NCI-H1694 treated with DMSO at 0.1 percent for 48 hours (cell line): ENCODE measurements at places on chromosomes 3 and 15.
A peak's percentile ranks its signal among the peaks of the same experiment; 100 is the strongest.

- no peak for DNase-seq
These were observed 2.1 kb upstream of the PLSCR1 start for GRCh38 chr3:146546366-146546965.

DNA sequence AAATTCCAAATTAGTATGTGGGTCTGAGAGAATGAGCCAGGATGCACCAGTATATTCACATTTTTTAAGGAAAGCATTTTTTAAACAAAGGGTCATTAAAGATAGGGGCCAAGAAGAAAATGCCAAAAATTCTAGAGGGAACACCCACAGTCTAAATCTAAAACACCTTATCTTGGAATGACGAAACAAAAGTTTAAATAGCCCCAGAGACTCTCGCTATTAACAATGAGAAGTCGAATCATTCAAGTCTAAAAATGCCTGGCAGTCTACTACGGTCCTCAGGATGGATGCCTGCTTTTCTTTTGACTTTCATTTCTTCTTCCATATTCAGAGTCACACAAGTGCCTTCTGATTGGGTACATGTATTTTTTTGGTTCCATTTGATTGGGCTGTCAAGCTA lies 66.3 kb downstream of the SSUH2 start:
- DNase-seq: no peak

DNA sequence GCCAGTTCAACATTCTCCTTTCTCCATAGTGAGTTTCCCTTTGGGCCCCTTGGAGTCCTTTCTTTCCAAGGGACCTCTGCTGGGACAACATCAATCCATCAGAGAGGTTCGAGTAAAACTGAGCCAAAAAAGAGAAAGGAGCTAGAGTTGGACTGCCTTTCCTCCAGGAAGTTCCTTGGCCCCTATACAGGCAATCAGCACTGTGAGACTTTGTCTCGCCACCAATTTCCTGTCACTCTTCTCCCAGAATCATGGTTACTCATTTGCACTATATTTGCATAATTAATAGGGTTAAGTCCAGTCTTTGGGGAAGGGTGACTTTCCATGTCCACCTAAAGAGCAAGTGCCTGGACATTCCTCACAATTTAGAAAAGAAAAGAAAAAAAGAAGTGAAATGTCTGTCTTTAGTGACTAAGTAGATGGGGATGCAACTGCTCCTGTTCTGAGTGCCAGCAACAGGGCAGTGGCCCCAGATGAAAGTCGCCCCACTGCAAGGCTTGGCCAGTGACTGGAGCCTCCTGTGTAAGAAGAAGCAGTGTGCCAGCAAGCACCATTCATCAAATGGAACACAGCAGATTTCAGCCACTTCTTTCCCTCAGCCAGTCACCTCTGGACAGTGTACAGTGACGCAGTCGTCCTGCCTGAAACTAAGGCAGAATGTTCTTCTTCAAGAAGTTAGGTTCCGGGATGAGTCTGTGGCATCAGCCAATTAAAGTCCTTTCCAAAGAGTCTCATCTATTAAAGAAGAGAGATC lies 91.6 kb downstream of the FSIP1 start:
- DNase-seq: no peak

DNA sequence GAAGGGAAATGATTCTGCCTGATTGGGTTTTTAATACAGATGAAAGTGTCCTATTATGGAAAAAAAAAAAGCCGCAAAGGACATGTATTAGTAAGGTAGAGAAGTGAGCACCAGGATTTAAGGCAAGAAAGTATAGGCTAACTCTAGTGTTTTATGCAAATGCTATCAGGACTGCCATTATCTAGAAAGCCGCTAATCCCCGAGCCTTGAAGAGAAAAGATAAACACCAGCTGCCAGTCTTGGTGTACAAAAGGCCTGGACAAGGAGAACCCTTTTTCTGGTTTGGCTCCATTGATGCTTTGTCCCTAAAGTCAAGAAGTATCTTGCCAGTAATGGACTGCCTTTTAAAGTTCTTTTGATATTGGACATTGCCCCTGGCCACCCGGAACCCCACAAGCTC lies 8.6 kb upstream of the TRIM59 start:
- DNase-seq: no peak

DNA sequence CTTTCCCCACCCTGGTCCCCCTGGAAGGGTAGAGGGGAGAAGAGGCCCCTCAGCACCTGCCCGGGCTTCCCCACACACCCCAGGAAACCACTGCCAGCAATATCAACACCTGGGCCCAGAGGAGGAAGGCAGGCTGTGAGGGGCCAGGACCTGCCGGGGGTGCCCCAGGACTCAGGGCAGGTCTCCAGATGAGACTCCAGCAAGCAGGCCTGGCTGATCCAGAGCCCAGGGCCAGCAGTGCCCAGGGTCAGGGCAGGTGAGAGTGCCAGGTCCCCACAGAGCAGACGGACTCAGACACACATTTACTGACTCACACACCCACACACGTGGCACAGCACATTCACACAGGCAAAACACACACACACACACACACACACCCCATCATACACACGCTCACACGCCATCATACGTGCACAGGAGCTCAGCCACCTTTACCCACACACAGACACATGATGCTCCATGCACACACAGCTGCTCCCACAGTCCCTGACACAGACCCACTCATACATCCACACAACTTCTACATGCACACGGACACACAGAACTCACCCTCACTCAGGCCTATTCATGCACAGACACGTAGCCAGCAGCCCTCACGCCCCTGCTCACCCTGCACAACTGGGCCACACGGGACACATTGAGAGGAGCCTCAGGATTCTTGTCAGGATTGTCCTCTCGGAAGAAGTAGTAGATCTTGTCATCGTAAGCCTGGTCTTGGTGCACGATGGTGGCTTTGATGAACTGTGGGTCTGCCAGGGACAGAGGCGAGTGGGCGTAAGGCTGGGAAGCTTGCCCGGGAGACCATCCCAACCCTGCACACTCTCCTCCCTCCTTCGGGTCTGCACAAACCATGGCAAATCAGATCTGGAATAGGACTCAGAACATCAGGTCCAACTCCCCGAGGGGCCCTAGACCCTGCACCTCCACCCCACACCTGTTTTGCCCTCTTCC lies 17.5 kb downstream of the SEMA7A start:
- no peak for DNase-seq

GRCh38 chr3:53571264-53571663 lies 76.9 kb downstream of the CACNA1D start:
- no peak for DNase-seq

DNA sequence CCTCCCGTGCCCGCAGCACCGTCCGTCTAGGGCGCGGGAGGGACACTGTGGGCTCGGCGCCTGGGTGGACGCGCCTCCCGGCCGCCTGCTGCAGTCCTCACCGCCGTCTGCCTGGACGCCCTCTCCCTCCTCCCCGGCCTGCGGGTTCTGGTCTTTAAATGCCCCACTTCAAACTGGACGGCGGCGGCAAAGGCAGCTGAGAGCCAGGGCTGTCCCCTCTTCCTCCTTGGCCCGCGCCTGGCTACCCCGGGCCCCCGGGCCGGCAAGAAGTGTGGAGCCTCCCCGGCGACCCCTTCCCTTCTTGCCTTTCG lies 426 bp downstream of the CBLB start:
- no peak for DNase-seq

GRCh38 chr3:18655827-18656226 lies 230.7 kb upstream of the SATB1 start:
- no peak for DNase-seq

DNA sequence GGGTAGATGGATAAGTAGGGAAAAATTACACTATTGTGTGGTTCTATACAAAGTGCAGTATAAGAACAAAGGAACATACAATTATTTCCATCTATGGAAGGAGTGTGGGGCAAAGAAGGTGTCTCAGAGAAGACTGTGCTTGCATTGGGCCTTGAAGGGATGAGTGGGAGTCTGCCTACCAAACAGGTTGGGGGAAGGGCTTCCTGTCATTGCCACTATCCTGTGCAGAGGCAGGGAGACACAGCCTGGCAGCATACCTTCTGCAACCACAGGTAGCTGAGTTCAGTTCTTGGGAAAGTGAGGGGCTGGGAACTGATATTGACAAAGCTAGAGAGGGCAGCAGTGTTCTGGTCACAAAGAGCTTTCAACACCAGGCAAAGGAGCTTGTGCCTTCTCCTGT lies 3.4 kb downstream of the TIMP4 start:
- DNase-seq: no peak

GRCh38 chr3:122184591-122184929 lies 1.1 kb downstream of the CASR start:
- DNase-seq: no peak

DNA sequence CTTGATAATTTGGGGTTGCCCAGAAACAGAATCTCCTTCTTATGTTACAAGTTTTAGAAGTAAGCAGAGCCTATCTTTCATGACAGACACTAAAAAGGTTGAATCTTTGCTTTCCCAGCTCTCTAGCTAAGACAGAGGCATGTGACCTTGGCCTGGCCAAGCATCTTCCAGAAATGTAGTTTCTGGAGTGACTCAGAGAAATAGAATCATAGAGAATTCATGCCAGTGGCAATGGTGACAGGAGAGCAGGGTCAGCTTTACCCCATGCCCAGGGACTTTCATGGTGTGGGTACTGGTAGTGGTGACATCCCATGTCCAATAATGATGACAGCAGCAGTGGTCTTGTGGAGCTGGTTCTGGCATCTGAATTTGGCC lies 4.0 kb upstream of the PARP6 start:
- no peak for DNase-seq

GRCh38 chr15:67820122-67820991 lies 5.0 kb upstream of the SKOR1 start:
- no peak for DNase-seq

DNA sequence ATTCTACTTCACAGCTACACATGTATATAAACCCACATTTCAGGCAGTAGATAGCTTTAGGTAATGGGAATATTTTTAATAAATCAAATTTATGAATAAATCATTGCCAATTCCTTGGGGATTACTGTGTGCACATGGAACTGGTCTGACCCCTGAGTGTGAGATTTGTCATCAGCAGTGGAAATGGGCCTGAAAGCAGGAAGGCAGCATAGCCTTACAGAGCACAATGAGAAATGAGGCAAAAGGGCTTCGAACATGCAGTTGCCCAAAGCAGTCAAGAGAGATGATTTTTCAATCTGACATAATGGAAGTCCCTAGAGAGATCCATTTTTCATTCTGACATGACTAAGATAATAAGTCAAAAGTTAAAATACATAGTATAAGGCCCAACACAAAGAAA lies 599.2 kb downstream of the TUSC7 start:
- DNase-seq: no peak

GRCh38 chr3:180990505-180990904 lies 969 bp upstream of the DNAJC19 start:
- no peak for DNase-seq

GRCh38 chr3:63349583-63350573 lies 71.8 kb downstream of the SYNPR start:
- DNase-seq: peak; percentile 23

- DNase-seq: no peak
These were observed 454 bp downstream of the C15orf62 start for GRCh38 chr15:40770147-40770721.

GRCh38 chr15:50281427-50281826 lies 15.9 kb upstream of the HDC start:
- no peak for DNase-seq

GRCh38 chr3:70360979-70361760 lies 48.7 kb upstream of the MDFIC2 start:
- DNase-seq: no peak

- no peak for DNase-seq
These were observed 576.9 kb downstream of the OTOL1 start for GRCh38 chr3:162073422-162073975.

DNA sequence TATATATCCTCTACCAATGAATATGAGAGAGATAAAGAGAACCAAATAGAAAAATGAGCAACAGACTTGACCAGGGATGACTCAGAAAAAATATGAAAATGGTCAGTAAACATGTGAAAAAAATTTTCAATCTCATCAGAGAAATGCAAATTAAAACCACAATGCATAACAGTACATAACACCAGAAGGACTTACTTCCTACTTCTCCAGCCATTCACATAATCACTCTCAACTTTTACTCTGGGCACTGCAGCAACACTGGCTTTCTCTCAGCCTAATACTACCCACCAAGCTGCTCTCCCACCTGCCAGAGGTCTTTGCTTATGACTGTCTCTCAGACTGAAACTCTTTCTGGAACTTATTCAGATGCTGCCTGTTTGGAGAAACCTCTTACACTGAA lies 49.4 kb downstream of the DPH6 start:
- no peak for DNase-seq

GRCh38 chr3:140468407-140468806 lies 209.5 kb upstream of the TRIM42 start:
- DNase-seq: no peak

- DNase-seq: no peak
These were observed 12.5 kb downstream of the SLMAP start for GRCh38 chr3:57768595-57768994.
